ENCODE measurements at places on chromosomes 7 and 10.

DNA sequence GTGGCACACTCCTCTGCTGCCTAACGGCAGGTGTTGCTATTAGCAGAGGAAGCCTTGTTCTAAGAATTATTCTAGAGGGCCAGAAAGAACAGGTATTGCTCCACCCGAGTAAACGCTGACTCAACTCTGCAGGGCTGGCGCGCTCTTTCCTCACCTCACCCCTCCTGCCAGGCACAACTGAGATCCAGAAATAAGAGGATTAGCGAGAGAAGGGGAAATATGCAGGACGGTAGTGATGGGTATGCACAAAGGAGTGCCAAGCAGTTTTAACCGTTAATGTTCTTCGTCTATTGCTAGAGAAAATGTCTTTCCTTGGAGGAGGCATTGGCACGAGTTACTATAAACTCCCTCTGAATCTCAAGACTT, 369 bp upstream of the SCIN start:
- H3K4me3 ChIP-seq, result peak overlapping the region; percentile 69
- H3K4me1 ChIP-seq, result peaks cover 21% of the 10 kb centered on the region
- H3K36me3 ChIP-seq, result no peaks in the 10 kb centered on the region
- peaks cover 51% of the 10 kb centered on the region for H3K27me3 ChIP-seq

- H3K4me1 ChIP-seq, result peaks cover 19% of the 10 kb centered on the region
- peaks cover 96% of the 10 kb centered on the region for H3K36me3 ChIP-seq
- H3K27me3 ChIP-seq, result no peaks in the 10 kb centered on the region
- H3K4me3 ChIP-seq, result no peak overlapping the region
- no peak for DNase-seq
- peak overlapping the region; percentile 47 for H3K27ac ChIP-seq
Observed at GRCh38 chr10:119834188-119834587, 38.5 kb downstream of the MCMBP start.

DNA sequence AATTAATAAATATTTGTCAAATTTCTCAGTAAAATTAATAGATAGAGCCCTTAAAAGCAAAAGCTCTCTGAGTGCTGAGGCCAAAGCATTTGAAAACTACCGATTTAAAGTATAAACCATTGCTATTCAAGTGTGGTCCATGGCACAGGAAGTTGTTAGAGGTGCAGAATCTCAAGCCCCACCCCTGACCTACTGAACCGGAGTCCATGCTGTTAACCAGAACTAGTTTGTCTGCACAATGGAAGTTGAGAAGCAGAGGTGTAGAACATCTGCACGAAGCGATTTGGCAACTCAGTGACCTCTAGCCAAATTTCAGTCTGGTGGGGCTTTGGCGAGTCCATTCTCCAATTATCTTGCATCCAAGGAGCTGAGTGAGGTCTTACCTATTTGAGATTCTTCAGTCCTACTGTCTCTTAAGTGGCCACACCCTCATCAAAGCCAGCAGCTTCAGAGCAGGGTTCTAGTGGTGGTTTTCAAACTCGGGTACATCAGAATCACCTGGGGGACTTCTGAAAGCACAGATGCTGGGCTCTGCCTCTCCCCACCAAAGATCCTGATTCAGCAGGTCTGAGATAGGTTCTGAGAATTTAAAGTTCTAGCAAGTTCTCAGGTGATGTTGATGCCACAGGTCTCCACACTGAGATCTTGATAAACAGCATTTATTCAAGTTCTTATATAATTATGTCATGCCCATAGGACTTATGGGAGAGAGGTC, 96.8 kb upstream of the SAMD8 start:
- no peak overlapping the region for H3K27ac ChIP-seq
- H3K36me3 ChIP-seq, result peaks cover 28% of the 10 kb centered on the region
- peaks cover 33% of the 10 kb centered on the region for H3K4me1 ChIP-seq
- no peaks in the 10 kb centered on the region for H3K27me3 ChIP-seq

- H3K27me3 ChIP-seq, result no peaks in the 10 kb centered on the region
- no peaks in the 10 kb centered on the region for H3K4me1 ChIP-seq
- no peak overlapping the region for H3K27ac ChIP-seq
- H3K36me3 ChIP-seq, result no peaks in the 10 kb centered on the region
Observed at GRCh38 chr10:59087486-59087885, 89.0 kb upstream of the PHYHIPL start.

GRCh38 chr10:4683137-4683536, 142.9 kb upstream of the AKR1E2 start:
- H3K36me3 ChIP-seq, result no peaks in the 10 kb centered on the region
- H3K4me1 ChIP-seq, result peaks cover 15% of the 10 kb centered on the region
- no peak overlapping the region for H3K27ac ChIP-seq
- H3K27me3 ChIP-seq, result peaks cover 3% of the 10 kb centered on the region
- no peak for DNase-seq

- no peak overlapping the region for H3K4me3 ChIP-seq
- peaks cover 22% of the 10 kb centered on the region for H3K27me3 ChIP-seq
- H3K27ac ChIP-seq, result no peak overlapping the region
Observed at GRCh38 chr7:41940760-41941343, 238.0 kb upstream of the INHBA start.

Data from activated T-helper 2 cell treated with anti-CD3 and anti-CD28 coated beads, Interferon-gamma antibody, Interleukin-2, Interleukin-4, amounts not matched to agents 10 μg/mL and 5 μg/mL and 100 μg/mL, durations not matched to agents 14 hours and 24 hours and 36 hours (primary cell).